ENCODE measurements at places on chromosomes 6 and 20.

DNA sequence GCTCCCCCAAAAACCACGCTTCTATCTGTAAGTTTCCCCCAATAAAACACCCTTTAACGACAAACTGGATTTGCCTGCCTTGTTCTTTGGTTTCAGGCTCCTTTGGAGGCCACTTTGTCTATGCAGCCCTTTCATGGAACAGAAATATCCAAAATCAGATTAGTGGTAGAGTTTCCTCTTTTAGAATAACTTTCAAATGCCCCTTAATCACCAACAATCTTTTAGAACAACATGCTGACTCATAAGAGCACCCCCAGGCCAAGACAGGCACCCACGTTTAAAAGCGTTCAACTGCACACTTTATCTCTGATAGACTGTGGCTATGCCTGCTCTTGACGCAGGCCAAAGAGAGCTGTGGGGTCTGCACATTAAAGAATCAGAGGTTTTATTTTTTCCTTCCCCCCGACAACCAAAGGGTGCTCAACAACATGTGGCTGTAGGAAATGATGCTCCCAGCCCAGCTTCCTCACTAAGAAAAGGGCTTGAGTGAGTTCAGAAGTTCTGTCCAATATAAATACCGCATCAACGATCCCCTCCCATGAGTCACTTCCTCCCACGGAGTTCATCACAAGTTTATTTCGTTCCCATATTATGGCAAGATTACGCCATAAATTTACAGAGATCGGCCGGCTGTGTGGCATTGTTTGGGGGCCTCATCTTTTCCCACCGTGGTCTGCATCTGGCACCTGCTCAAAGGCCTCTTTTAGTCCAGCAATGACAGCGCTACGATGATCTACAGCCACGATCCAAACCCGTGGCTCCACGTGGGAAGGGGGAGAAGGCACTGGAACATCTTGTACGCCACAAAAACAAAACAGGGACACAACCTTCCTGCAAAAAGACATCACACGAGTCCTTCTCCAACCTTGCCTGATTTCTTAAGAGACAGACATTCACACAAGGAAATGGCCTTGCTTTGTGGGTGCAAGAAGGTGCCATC, 88.8 kb upstream of the NFATC2 start:
- DNase-seq, result no peak

- peak; percentile 80 for DNase-seq
These were observed 45.9 kb downstream of the FGD2 start for GRCh38 chr6:37051138-37052026.

DNA sequence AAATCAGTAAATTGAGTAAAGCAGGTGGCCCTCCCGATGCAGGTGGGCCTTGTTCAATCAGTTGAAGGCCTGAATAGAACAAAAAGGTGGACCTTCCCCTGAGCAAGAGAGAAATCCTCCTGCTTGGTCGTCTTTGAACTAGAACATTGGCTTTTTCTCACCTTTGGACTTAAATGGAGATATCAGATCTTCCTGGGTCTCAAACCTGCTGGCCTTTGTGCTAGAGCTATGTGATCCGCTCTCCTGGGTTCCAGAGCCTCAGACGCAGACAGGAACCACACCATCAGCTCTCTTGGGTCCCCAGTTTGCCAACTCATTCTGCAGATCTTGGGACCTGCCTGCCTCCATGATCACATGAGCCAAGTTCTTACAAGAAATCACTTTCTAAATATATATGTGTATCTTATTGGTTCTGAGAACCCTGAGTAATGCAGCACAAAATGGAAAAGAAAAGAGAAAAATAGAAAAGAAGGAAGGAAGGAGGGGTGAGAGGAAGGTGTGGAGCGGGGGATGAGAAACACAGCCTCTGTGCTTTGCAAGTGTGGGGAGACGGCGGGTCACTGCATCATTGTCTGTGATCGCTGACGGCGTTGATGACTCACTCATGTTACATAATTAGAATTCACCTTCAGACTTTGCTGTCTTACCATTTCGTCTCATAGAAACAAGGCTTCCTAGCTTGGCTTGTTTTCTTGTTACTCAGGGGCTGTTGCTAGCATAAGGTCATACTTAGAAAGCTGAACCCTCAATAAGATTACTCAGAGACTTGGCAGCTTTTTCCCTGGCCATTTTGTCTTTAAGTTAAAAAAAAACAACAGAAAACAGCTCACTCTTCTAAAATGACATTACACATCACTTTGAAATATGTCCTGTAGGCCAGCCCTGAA, 85.7 kb upstream of the NEDD9 start:
- no peak for DNase-seq

DNA sequence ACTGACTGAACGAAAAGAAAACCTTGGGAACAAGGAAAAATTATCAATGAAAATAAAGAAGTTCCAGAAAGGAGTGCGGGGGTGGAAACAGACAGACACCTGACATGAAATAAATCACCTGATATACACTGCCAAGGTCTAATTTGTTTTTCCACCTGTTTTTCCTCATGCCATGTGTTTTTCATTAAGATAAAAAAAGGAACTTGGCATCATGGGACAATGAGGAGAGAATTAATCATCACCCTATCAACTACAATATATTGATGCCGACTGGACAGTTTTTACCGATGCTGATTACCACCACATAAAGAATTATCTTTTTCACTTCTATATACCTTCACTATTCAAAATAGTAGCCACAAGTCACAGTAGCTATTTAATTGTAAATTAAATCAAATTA, 233.2 kb downstream of the ARHGAP18 start:
- DNase-seq, result no peak

DNA sequence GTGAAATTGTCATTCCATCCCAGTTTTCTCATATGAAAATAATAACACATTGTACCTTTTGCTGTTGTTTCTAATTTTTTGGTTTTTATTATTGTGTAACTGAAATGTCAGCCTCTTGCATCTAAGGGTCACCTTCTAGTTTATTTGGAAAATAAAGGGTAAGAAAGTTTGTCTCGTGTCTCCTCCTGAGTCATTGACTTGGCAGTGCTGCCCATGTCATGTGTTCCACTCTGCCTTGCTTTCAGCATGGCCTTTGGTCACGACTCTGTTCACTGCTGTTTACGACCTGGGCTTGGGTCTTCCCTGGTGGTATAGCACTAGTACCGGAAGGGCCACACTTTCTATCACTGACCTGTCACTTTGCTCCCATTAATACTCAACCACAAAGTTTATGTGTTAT, 171.4 kb upstream of the RSPO3 start:
- DNase-seq, result no peak

DNA sequence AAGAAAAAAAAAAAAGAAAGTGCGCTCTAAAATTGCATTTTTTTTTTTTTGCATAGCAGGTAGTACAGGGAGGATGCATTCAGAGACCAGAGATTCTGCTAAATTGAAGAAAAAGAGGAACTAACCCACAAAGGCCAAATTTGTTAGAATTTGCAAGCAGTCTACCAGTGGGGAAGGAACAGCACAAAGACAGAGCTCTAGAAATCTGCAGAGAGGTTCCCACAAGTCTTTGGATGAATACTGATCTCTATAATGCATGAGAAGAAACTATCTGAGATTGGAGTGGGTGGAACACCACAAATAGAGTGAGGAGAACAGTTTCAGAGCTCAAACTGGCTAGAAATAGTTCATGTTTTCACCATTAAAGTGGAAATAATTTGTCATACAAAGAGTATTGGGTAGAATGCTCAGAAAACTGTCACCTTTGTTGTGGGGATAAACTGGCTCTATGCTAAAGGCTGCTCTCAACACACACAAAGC, 79.6 kb upstream of the AHI1 start:
- DNase-seq, result no peak

GRCh38 chr20:63303095-63303666, 10.2 kb downstream of the COL20A1 start:
- DNase-seq, result no peak

DNA sequence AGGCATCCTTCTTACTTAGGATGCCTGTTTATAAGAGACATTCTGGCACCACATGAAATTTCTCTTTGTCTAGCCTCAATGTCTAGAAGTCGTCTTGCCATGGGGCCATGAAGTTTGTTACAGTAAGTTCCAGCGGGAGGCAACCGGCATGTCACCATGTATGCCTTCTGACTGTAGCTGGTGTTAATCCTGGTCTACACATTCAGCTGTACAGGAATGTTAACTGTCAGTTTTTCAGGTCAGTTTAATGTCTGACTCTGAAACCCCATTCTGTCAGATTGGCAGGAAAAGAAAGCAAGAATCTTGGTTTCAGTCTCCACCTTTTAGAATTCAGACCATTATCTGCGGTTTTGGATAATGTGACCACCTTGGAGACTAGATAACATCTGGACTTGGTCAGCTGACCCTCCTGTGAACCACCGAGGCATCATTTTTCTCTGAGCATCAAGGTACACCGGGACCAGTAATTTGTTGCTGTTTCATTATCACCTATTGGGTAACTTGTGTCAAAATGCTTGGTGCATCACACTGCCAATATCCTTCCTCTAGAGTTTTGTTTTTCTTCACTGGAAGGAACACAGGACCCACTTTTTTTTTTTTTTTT, 228.7 kb downstream of the DOK5 start:
- DNase-seq, result no peak

GRCh38 chr6:15109338-15110090, 136.4 kb upstream of the JARID2 start:
- no peak for DNase-seq

All from GM12891 (cell line).